ENCODE measurements at places on chromosomes 2 and 18.
A peak's percentile ranks its signal among the peaks of the same experiment; 100 is the strongest.

GRCh38 chr2:205510345-205510744, 172.0 kb upstream of the NRP2 start:
- no peak for DNase-seq

- no peak for DNase-seq
These were observed 62.7 kb downstream of the LCLAT1 start for GRCh38 chr2:30509716-30510115.

DNA sequence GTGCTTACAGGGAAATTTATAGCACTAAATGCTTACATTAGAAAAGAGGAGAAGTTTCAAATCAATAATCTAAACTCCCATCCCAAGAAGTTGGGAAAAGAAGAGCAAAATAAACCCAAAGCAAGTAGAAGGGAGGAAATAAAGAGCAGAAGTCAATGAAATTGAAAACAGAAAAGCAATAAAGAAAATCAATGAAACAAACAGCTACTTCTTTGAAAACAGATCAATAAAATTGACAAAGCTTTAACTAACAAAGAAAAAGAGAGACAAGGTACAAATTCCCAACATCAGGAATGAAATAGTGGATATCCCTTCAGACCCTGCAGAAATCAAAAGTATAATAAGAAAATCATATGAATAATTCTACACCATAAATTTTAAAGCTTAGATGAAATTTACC, 25.5 kb upstream of the ONECUT2 start:
- no peak for DNase-seq

- DNase-seq, result peak; percentile 74
These were observed 1.1 kb downstream of the HK2 start for GRCh38 chr2:74834792-74835755.

- no peak for DNase-seq
These were observed 78.0 kb upstream of the SERTAD2 start for GRCh38 chr2:64731746-64732145.

DNA sequence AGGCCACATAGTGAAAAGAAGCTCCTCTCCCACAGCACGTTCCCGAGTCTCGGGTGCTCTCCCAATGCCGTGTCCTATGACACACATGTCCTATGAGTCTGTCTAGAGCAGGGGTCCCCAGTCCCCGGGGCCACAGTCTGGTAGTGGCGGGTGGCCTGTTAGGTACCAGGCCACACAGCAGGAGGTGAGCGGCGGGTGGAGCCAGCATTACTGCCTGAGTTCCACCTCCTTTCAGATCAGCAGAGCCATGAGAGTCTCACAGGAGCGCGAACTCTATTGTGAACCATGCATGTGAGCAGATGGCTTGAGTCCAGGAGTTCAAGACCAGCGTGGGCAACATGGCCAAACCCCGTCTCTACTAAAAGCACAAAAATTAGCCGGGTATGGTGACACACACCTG, 112.6 kb downstream of the ZBTB7C start:
- no peak for DNase-seq

- no peak for DNase-seq
These were observed 80.9 kb upstream of the BCL2L11 start for GRCh38 chr2:111039628-111040383.

GRCh38 chr2:144580521-144581161, 60.7 kb upstream of the ZEB2 start:
- no peak for DNase-seq

DNA sequence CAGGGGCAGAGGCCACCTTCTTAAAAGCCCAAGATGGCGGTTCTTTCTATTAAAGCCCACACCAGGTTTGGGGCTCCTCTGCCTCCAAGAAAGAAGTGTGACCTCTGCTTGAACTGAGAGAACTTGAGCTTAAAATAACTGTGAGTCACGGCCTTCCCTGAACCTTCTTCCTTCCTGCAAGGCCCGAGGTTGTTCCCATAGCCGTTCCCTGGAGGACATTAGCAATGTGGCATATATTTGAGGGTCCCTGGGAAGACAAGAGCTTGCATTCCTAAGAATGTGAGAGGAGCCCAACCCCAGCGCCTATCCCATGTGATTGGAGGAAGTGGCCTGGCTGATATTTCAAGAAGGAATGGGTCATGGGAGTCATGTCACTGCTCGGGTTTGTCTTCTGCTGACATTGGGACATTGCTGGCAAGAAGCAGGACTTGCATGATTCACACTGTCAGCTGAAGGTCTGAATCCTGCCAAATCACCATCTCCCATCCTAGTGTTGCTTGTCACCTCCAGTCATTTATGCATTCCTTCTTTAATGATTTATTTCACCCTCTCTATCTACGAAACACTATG, 168.1 kb downstream of the TRIB2 start:
- no peak for DNase-seq

GRCh38 chr2:2826621-2827020, 495.5 kb upstream of the MYT1L start:
- DNase-seq, result no peak

DNA sequence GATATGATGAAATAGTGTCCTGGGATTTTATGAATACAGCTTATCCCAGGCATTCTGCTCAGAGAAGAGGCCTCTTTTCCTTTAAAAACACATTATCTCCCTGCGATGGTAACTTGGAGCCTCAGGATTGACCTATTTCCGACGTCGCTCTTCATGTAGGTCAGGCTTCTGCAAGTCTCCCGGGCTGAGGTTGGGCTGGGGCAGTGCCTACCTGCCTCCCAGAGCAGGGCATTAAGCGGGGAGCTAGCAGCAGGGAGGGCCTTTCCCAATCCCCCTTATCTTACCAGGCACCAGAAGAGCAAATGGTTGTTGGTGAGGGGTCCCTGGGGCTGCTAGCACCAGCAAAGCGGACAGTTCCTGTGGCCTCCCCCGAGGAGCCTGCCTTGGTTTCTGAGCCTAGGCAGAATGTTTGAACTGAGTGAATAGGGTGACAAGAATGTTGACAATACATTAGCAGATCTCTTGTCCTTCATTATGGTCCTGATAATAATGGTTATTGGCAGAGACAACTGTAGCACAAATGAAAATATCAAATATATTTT, 60.2 kb downstream of the TRPM8 start:
- no peak for DNase-seq

GRCh38 chr2:131093696-131094462, 619 bp upstream of the FAM168B start:
- DNase-seq, result peak; percentile 75

DNA sequence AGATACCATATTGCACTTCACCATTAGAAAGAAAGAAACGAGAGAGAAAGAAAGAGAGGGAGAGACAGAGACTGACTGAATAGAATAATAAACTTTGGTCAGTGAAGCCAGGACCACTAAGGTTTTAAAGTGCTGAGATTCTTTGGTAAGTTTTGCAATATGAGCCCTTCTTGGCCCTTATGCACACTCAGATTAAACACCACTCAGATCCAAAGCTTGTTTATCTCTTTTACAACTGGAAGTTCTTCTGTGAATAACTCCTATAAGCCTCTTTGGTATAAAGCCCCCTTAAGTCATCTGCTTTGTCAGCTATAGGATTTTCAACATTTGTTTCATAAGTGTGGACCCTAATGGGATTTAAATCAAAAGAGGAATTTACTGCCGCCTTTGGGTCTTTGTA, 40.8 kb downstream of the PID1 start:
- DNase-seq, result no peak

DNA sequence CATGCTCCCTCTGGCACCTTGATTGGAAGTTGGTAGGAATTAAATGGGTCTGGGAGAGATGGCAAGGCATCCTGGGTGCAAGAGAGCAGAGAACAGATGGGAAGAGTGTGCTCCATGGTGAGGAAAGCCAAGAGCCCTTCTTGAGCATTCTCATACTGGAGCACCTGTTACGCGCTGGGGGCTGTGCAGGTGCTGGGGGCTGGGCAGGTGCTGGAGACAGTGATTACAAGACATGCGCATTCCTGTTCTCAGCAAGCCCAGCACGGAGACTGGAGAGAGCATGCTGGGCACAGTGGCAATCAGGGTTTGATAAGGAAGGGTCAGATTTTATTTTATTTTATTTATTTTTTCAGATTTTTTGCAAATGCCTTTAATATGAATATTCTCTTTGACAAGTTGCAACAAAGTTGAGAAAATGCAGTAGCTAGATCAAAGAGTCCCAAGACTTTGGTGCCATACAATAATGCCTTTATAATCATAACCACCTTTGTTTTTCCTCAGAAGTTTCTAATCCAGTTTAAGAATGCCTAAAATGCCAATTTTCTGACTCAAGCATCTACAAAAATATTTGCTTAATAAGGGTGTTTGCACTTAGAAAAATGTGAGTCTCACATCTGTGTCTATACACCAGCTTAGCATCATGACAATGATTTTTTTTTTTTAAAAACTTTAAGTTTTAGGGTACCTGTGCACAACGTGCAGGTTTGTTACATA, 193.3 kb downstream of the RNF152 start:
- DNase-seq, result no peak

- DNase-seq, result no peak
These were observed 47.5 kb upstream of the SPATS2L start for GRCh38 chr2:200258881-200259576.

DNA sequence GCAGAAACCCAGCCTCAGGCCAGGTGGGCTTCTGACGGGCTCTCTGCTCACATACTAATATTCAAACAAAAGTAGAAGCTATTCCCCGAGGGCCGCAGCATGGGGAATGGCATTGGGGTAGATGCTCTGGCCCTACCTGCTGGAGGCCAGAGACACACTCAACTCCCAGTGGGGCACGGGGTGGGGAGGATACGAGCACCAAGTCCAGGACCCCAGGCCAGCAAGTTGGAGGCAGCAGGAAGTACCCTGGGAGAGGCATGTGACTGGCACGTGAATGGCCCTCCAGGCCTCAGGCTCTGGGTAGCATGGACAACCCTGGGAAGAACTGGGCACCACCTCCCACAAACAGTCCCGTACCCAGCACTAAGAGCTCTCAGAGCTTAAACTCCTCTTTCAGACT, 3.8 kb downstream of the DNMT3A start:
- no peak for DNase-seq

DNA sequence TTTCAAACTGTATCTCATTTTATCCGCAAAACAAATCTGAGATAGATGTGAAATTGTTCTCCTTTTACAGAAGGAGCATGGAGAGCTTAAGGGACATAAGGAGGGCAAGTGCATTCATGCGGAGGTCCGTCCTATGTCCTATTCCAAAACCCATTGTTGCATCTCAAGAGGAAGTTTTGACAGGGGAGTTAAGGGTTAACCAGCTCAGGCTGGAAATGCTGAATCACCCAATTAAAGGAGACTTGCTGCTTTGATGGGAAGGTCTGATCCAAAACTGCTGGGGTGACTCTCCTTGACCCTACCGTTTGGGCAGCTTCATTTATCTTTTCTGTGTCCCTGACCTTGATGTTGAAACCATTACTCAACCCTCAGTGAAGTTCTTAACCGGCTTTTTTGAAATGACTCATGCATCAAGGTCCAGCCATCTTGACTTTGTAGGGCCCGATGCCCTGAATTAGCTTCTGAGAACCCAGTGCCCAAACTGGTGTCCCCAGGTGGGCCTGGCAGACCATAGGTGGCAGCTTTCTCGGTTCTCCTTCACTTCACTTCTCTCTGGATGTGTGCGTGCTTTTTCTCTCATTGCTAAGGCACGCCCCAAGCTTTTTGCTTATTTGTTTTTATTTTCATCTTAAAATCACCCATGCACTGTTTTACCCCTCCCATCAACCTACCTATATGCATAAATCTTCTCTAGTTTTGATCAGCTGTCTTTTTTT, 15.9 kb upstream of the TXNDC2 start:
- no peak for DNase-seq

GRCh38 chr18:987325-988186, 82.9 kb downstream of the ADCYAP1 start:
- no peak for DNase-seq

DNA sequence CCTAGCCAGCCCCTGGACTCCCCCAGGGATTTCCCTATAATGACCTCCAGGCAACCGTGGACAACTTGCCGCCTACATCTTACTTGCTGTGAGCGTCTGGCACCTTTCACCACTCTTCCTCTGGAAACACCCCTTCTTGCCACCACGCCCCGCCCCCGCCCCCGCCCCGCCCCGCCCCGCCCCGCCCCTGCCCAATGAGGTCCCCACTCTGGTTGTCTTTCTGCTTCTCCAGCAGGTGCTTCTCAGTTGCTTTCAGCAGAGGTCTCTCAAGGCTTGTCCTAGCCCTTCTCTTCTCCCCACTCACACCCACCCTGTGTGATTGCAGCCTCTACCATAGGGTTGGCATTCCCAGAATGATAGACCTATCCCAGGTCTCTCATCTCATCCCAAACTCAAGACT, 214.5 kb downstream of the EN1 start:
- DNase-seq, result no peak

GRCh38 chr2:172674968-172675303, 60.7 kb upstream of the RAPGEF4 start:
- DNase-seq, result no peak

DNA sequence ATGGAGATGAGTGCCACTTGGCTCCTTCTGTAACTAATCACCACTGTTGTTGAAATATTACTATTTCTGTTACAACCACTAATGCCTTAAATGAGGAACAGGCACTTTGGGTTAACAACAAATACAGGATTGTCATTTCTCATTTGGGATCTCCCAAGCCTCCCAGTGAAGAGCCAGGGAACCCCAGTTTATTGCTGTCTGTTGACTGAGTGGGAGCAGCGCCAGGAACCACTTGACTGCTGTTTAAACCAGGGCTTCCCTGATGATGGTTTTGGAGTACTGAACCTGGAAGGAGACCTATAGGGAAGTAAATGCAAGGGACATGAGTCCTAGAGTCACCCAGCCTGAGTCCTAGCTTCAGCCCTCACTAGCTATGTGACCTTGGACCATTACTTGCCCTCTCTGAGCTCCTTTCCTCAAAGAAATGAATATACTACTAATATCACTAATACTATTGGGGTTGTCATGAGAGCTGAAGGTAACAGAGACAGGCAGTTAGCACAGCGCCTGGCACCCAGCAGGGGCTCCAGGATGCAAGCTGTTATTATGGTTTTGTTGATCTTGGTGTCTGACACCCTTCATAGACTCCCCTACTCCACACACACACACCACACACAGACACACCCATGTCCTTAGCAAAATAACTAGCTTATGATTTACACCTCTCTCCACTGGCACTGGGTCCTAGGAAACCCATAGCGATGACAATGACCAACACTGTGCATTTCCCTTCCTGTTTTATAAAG, 104.2 kb upstream of the FZD7 start:
- no peak for DNase-seq

DNA sequence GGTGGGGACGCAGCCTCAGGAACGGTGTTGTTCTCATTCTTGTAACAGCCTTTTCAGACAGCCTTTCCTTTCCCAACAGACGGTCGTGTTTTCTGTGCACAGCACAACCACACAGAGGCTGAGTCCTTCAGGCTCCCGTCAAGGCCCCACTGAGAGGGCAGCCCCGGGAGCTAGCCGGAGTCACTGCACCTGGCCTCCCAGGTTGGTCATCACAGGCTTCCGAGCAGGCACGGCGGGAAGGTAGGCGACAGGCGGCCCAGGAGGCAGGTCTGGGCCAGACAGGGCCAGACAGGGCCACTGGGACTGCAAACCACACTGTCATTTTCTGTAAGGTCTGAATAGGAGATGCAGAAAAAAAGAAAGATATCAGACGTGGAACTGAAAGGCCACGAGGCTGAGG, 570.8 kb downstream of the GALR1 start:
- DNase-seq, result no peak

Measured in MM.1S (cell line).